ENCODE measurements at places on chromosomes 11 and 22. TPM values are rescaled to one million over a fixed set of nuclear protein-coding genes. Genes with fewer than 3 reads are reported as not detected.

TSSK2 gene
- not detected for total RNA-seq

GRM5 gene
- not detected for total RNA-seq

SHISAL1 gene
- total RNA-seq: not detected

XKR3 gene
- total RNA-seq: not detected
